ENCODE measurements at places on chromosomes 4 and X.

DNA sequence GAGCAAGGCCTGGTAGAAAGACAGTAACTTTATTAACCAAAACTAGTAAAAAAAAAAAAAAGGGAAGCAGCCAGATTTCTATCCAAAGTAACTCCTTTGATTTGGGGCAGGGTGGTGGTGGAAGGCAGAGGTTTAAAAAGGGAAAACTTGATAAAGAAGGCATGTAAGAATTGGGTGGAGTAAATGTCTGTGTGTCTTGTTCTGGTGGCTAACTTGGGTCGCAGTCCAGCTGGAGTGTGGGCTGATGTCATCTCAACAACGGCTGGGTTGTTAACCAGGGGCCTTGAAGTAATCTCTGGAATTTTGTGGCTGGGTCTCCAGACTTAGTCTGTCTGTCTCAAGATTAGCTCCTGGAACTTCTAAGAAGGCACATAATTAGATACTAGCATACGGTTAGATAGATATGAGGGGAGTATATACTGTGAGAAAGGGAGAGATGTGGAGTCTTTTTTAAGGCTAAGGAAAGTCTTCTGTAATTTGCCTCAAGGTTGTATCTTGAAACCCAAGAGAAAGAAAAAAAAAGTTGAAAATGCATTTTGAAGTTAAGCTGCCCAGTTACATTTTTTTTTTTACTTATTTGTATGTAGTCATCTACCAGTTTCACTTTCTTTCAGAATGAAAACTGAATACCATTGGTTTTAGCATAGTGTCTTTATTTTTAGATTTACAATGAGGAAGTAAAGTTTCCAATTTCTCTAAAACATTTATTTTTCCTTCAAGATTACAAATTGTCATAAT lies 48.3 kb downstream of the MTHFD2L start:
- no peak for DNase-seq

DNA sequence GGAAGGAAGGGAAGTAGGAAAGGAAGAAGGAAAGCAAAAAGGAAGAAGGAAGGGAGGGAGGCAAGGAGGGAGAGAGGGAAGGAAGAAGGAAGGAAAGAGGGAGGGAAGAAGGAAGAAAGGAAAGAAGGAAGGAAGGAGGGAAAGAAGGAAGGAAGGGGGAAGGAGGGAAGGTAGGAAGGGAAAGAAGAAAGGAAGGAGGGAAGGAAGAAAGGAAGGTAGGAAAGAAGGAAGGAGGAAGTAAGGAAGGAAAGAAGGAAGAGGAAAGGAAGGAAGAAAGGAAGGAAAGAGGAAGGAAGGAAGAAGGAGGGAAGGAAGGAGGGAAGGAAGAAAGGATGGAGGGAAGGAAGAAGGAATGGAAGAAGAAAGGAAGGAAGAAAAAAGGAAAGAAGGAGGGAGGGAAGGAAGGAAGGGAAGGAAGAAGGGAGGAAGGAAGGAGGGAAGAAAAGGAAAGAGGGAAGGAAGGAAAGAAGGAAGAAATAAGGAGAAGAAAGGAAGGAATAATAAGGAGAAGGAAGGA lies 18.6 kb upstream of the SCML1 start:
- no peak for DNase-seq

DNA sequence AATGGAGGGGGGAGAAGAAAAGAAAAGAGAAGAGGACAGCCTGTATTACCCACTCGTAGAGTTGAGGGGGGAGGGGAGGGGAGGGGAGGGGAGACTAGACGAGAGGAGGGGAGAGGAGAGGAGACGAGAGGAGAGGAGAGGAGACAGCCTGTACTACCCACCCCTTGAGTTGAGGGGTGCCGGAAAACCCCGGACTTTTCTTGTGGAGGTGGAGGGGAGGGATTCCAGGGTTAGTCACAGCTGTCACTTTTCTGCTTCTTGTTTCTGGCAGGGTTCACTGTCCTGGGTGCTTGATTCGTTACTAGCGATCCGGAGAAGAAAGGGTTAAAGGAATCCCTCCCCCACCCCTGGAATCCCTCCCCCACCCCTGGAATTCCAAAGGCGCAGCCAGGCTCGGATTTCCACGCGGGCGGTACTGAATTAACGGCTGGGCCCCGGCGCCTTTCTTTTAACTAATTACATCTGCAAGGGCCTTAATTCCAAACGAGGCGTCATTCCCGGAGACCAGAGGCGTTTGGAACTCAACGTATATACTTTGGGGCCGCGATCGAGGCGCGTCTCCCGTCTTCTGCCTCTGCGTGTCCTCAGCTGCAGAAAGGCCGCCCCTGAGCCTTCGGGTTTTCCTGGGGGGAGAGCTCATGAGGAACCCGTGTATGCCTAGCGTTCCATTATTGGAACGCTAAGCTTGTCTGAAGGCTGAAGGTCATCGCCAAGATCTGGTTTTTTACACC lies 20.1 kb upstream of the CSF2RA start:
- DNase-seq: no peak

DNA sequence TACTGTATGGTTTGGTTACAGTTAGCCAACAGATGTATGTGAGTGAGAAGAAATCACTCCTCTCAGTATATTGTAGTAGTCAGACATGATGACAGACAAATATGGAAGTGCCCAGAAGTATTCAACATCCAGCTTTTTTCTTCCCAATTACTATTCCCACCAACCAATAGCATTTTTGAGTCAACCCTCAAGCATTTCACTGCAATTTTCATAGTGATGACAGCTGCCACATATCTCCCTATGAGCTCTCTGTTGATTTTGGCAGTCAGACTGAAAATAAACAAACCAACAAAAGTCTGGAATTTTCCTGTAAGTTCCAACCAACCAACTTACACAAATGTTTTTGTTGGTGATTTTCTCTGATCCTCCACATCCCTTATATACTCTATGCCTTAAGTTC lies 8.2 kb upstream of the TRAM1L1 start:
- DNase-seq: no peak

- DNase-seq: no peak
Observed at GRCh38 chr4:66416425-66416824, 746.1 kb upstream of the EPHA5 start.

GRCh38 chr4:139042981-139043460 lies 27.4 kb downstream of the NOCT start:
- DNase-seq: no peak

- DNase-seq: no peak
Observed at GRCh38 chr4:163042306-163042705, 124.4 kb downstream of the NAF1 start.

DNA sequence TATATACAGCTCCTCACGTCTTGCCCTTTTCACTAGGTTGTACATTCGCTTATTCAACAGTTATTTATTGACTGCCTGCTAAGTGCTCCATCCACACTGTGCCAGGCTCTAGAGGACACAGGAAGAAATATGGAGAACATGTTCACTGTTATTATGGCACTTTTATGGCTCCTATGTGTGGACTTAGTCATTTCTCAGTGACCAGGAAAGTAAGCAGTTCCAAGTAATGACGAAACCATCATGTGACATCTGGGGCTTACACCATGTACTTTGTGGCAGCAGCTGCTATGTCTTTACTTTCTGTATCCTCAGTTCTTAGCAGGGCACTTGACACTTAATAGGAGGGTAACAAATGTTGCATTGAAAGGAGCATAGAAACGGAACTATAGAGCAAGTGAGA lies 278.0 kb downstream of the ANK2 start:
- no peak for DNase-seq

DNA sequence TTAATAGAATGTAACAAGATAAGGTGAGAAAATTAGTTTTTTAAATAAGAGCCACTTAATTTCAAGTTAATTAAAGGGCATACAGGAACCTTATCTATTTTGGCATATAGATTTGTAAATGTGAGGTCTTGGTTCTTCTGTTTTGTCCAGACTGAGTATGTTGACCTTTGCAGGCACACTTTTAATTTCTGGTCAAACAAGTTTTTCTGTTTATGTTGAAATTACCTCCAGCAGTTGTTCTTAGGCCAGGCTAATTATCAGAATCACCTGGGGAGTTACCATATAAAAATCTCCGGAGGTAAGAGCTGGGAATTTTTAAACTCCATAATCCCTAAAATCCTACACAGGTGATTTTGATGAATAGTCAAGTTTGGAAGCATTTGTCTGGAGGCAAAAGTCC lies 227.4 kb upstream of the ANKRD50 start:
- DNase-seq: no peak

DNA sequence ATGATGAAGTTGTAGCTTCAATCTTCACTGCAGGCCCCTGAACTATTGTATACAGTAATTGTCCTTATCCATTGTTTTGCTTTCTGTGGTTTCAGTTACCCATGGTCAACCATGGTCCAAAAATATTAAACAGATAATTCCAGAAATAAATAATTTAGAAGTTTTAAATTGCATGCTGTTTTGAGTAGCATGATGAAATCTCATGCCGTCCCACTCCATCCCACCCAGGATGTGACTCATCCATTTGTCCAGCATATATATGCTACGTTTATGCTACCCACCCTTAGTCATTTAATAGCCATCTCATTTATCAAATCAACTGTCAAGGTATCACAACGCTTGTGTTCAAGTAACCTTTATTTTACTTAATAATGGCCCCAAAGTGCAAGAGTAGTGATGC lies 34.5 kb downstream of the IQCM start:
- DNase-seq: no peak

DNA sequence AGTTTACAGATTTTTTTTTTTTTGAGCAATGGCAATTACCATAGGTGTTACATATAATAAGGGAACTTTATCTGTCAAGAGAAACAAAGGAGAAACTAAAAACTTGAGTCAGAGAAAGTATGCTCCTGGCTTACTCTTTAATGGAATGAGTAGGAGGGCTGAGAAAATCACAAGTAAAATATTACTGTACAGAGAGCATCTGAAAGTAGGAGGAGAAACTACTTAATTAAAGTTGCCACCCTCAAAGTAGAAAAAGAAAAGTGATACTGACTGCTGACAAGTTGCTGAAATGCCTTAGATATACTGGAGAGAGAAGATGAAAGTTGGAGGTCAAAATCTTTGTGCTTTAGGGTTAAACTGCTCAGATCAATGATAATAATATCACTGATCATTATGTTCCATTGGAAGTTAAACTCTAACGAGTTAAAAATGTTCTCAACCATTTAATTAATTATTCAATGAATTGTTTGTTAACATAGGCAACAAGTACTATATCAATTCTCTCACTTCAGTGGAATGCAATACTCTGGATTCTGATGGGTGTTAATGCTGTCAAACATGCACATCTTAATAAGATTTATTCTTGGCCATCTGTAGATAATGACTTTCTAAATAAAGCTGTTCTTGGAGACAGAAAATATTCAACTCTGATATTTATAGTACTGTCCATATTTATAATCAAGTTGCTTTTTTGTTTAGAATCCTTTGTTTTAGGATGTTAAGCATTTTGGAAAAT lies 61.2 kb upstream of the CAMK2D start:
- no peak for DNase-seq

- no peak for DNase-seq
Observed at GRCh38 chr4:111400741-111401140, 744.5 kb upstream of the FAM241A start.

DNA sequence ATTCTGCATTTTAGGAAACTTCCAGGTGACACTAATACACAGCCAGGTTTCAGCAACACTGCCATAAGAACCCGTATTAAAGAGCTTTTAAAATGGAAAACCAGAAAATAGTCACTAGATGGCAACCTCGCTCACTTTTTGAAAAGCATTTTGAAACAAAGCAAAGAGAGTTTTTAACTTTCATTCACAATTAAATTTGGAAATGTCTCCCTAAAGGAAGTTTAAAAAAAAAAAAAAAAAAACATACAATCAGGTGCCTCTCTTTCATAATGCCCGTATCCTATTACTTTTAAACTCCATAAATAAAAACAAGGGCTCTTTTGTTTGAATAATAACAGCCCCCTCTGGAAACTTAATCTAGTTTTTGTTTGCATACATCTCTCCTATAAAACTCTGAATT lies 20.3 kb downstream of the MEPE start:
- no peak for DNase-seq

DNA sequence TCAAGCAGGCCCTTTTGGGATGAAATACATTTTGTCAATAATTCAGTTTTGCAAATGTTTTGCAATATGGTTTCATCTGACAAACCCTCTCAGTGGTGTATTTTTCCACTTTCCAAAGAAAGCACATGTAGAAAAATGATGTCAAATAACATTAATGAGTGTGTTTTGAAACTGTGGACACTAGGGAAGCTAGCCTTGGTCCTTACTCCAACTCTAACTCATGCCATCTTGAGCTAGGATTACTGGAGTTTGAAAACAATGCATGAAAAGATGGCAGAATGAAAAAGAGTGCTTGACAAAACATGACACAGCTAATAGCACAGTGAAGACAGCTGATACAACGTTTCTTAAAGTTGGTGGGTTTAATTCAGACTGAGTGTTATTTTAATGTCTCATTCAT lies 41.4 kb downstream of the HAND2 start:
- DNase-seq: no peak
